ENCODE measurements at places on chromosomes 4 and X.

DNA sequence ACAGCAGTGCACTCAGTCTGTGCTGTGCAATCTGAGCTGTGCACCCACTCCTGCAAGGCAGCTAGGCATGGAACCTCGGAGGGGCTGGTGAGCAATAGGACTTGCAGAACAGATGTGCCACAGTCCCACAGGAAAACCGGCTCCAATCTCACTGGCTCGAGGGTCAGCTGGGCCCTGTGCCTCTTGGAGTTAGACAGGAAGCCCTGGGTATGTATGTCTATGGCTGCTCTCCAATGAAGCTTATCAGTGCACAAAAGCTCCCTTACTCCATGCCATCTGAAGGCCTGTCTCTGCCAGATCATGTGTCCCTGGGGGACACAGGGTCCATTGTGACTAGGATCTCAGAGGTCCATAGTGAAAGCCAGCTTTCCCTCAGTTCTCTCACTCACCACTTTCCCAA lies 335.8 kb downstream of the SH3BGRL start:
- no peak for DNase-seq

GRCh38 chr4:81919223-81919622 lies 447.5 kb upstream of the RASGEF1B start:
- no peak for DNase-seq

DNA sequence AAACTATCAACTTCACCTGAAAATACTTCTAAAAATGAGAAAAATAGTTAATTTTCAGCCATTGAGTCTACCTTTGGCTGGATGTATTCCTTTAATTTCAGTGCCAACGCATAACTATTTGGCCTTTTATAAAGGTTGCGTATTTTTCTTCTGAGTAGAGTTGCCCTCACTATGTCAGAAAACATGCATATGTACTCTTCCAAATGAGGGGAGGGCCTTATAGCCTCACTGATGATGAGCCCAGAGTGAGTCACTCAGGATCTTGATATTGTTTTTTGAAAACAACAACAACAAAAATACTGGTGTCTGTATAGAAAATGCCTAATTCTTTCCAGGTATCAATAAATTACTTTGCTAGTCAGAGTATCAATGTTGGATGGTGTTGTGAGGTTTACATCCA lies 349.3 kb downstream of the FBXO8 start:
- no peak for DNase-seq

GRCh38 chr4:40314951-40315350 lies 20.2 kb upstream of the CHRNA9 start:
- no peak for DNase-seq

DNA sequence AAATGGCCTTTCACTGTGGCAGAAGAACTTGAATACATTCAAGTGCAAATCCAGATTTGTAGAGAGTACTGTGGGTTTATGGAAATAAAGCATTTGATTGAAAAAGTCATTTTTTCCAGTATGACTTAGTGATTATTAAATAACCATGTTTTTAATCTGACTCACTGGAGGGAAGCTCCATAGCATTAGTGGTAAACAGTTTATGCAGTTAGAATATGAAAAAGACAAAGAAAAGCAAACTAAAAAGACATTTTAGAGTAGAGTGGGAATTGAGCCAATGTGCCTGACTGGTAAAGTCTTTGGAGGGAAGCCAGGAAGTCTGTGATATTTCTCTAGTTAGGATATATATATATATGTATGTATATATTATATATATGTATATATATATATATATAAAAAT lies 53.4 kb downstream of the FAT4 start:
- DNase-seq: no peak

DNA sequence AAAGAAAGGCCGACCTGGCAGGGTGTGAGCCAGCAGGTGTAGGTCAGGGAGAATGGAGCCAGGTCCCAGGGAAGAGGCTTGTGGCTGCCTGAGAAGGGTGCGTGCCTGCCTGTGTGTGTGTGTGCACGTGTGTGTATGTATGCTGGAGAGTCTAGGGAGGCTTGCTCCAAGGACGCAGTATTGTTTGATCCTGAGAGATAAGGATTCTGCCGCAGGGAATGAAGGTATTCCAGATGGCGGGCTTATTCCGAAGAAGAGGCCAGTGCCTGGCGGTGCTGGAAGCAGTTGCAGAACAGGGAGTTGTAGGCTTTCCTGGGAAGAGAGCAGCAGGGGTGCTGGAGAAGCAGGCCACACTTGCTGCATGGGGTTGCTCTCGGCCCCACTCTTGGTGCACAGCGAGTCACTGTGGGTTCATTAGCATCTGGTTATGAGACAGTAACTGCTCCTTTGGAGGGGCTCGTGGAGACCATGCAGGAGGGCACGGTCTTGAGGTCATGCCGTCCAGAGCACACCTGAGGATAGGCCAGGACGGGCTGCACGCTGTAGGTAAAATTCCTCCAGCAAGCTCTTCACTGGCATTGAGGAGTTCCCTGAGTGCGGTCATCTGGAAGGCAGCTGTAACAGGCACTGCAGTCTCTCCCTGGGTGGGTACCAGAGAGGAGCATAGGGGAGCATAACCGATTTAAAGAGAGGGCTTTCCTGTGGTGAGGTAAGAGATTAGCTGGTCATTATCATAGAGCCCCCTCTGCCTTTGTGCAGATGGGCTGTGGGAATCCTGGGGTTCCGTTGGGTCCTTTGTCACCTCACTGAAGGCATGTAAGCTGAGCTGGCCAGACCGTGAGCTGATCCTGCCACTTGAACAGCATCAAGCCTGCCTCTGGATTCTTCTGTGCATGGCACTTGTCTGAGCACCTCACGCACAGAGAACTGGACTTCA lies 29.9 kb upstream of the MSANTD1 start:
- DNase-seq: no peak

GRCh38 chr4:86117705-86118302 lies 242.0 kb downstream of the MAPK10 start:
- DNase-seq: no peak

- no peak for DNase-seq
These were observed 1495.3 kb upstream of the PCDH7 start for GRCh38 chr4:29224911-29225310.

DNA sequence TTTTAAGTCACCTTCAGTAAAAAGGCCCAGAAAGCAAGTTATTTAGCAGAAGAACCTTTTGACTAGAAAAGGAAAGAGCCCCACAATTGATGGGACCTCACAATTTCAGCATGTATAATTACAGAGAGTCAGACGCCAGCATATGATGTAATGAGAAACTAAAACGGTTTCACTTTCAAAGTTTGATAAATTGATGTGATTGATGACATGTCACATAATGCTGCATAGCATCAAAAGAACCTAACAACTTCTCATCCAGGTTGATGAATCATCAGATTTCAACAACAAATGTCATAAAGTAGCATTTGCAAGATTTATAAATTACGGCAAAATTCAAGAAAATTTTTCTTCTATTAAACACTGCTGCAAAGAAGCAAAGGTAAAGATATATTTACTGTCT lies 3.9 kb upstream of the GAR1 start:
- no peak for DNase-seq

DNA sequence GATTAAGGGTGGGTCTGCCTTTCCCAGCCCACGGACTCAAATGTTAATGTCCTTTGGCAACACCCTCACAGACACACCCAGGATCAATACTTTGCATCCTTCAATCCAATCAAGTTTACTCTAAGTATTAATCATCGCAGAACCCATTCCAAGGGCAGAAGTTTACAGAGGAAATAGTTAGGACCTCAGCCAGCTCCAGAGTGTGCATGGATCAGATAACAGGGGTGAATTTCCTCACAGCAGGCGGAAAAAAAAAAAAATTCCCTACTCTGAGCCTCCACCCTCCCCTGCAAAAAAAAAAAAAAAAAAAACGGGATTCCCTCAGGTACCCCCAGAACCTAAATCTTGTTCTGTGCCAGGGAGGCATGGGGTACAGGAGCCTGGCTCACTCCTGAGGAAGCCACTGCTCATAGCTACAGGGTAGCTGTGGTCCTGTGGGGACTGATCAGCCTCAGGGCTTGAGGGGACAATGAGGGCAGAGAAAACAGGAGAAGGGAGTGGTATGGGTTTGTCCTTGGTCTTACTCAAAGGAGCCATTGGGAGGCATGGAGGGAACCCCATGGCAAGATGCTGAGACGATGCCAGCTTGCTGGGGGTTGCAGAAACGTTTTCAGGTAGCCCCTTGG lies 113.0 kb downstream of the DHRSX start:
- DNase-seq: no peak

GRCh38 chr4:109672169-109672930 lies 30.9 kb downstream of the CASP6 start:
- no peak for DNase-seq

DNA sequence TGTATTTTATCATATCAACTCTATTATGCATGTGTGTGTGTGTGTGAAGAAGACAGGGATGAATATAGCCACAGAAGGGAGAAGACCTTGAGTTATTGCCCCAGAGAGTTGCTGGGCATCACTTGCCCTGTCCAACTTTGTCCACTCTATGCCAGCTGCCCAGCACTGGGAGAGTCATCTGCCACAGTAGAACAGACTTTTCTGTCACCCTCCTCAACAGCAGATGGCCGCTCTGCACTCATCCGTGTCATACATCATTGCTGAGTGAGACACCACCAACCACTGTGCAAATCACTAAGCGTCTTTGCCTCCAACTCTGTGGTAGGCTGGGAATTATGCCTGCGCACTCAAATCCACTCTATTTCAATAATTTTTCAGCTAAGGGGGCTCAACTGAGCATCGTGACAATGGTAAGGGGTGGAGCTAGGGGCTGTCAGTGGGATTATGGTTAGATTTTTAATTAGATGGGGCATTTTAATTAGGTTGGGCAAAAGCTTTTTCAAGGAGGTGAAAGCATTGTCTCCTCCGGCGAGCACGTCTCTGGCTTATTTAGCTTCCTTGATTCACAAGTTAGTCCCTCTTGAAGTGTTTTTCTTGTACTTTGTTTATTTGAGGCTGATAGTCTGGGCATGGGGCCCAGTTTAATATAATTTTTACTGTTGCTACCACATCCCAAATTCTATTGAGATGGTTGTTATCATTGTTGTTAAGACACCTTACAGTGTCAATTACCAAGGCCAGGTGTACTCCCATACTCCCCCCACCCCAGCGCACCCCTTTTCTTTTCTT lies 100.1 kb upstream of the KLF3 start:
- no peak for DNase-seq

- no peak for DNase-seq
These were observed 4.1 kb upstream of the FAM200B start for GRCh38 chr4:15677507-15677988.

- DNase-seq: no peak
These were observed 512.0 kb upstream of the FAT1 start for GRCh38 chr4:187235456-187236170.

DNA sequence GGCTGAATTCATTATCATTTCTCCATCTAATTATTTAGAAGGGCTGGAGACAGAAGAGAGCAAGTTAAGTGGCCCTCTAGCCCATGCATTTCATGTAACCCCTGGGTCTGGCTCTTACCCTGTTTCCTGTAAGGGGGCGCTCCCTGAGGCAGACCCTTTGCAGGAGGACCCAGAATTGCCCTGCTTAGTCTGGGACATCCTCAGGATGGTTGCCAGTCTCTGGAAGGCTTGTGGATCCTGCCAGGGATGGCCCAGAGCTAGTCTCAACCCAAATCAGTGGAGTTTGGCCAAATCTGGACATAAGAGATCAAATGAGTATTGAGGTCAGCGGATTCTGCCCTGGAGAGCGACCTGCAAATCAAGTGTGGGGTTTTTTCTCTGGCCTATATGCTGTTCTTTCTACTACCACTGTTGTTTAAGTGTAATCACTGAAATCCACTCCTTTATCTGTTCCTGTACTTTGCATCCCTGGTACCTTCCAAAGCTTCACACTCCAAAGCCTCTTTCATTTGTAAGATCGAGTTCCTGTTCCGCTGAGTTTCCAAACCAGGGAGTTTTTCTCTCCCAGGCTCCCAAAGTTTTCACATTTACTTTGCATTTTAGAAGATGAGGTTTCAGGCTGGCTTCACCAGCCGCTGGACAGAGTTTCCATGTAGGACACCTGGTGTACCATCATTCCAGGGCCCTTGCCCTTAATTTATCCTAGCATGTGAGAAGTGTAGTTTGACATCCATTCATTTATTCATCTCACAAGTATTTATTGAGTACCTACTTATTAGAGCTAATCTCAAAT lies 6.3 kb downstream of the KLF3 start:
- DNase-seq: no peak

- no peak for DNase-seq
These were observed 58.7 kb downstream of the TMEM47 start for GRCh38 chrX:34598362-34598761.

GRCh38 chrX:68658530-68658929 lies 11.1 kb downstream of the STARD8 start:
- DNase-seq: no peak

GRCh38 chrX:147846676-147847075 lies 65.0 kb upstream of the FMR1 start:
- no peak for DNase-seq

DNA sequence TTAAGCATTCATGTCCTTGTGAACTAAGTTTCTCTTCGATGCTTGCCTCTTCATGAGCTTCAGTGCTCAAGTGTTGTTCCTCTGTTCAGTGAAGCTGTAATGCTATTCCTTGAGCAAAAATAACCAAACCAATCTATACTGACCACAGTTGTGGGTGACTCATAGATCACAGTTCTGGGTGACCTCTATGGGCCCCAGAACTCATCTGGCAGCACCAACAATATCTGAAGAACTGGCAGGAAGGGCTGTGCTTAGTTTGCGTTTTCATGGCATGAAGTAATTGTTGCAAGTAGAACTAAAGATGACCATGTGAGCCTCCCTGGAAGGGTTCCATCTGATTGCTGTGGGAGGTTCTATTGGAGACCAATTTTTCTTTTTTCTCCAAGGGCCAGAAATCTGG lies 106.2 kb downstream of the CCNG2 start:
- no peak for DNase-seq

DNA sequence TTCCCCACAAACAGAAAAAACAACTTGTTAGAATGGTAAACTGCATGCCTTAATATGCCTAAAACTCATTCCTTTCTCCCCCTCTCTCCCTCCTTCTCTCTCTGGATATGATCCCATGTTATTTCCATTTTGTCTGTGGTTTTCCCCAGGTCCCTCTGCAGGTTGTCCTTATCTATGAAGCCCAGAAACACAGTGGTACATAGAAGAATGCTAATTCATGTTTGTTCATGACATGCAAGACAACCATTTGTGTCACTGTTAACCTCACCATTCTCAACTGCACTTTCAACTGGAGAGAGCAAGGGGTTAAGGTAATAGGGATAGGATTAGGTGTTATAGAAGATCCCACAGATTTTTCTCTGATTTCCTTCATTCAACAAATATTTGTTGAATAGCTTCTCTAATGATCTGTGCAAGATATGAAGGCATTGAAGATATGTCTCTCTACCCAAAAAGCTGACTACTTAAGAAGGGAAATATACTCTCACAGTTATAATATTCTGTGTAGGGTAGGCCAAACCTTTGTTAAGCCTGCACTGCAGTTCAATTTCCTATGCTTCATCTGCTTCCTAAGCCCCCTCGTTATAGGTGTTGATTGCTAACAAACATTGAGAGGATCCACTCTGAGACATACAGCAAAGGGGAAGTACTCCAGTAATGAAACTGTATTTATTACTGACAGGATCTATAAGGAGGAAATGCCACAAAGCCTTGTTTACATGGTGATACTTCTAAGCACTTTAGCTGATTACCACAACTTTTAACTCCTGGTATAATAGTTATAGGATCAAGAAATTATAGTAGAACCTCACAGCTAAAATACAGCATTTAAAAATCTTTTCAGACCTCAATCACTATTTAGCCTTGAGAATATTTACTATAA lies 96.1 kb downstream of the FRYL start:
- DNase-seq: no peak
